ENCODE measurements at places on chromosomes 2 and 18.

DNA sequence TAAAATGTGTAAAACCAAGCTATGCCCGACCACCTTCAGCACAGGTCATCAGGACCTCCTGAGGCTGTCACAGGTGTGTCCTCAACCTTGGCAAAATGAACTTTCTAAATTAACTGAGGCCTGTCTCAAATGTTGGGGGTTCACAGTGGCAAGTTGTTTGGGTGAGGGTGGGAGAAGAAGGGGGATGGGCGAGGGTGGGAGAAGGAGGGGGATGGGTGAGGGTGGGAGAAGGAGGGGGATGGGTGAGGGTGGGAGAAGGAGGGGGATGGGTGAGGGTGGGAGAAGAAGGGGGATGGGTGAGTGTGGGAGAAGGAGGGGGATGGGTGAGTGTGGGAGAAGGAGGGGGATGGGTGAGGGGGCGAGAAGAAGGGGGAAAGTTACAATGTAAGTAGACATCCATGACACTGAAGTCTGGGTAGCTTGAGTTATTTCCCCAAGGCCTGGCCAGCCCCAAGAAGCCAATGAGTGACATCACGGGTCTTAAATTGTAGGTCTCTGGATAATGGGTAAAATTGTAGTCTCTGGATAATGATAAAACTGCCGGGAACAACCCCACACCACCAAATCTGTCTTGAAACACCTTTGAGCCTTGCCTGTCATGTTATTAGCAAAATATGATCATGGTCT is 56.3 kb downstream of the TIMM21 start:
- no peak for DNase-seq

DNA sequence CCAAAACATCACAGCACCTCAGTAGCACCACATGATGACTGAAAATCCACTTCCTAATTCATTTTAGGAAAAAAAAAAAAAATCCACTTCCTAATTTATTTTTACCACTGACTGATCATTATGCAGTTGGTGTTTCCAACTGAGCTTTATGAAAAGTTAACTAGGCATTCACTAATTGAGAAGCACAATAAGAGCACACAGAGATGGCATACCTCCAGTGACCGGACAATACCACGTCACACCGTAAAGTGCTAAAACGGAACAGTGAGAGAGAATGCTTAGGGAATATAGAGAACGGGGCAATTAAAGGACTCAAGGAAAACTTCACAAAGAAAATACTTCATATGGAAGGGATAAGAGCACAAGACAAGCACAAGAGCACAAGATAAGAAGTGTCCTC is 212.5 kb downstream of the NBAS start:
- no peak for DNase-seq

- DNase-seq = no peak
Observed at GRCh38 chr18:49061991-49062831, 111.4 kb upstream of the SMAD7 start.

DNA sequence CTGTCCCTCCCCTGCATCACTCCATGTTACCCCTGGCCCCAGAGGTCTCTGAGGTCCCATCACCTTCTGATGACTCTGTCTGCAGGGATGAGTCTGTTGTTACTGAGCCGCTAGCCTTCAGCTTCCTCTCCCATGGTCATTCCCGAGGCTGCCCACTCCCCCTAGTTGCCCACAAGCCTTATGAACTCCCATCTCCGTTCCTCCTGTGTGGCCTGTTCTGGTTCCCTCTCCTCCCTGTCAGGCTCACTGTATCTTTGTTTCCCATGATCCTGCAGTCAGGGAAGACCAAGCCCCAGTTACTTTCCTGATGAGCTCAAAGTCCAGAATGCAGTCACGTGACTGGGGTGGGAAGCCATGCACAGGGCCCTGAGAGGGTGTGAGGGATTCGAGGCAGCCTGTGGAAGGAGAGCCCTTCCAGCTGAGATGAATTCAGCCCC is 39.5 kb downstream of the INPP4A start:
- DNase-seq = no peak

DNA sequence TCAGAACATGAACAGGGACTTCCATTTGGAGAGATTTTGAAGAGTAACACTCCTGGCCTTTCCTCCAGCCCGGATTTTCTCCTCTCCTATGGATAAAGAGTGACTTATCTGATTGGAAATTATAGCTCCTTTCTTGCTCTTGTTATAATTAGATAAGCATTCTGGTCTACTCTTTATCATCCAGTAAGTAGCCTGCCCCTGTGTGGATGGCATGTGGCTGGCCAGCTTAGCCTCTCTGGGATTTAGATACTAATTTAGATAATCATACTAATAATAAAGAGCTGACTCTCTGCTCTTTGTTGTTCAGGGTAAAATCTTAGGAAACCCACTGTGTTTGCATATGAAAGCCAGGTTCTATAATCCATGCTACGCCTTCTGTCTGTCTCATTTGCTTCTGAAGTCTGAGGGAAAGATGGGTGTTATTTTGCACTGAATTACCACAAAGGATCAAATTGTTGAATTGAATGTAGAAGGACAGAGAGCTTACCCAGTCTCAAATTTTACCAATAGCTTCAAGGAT is 438.8 kb downstream of the SPAG16 start:
- DNase-seq = no peak

DNA sequence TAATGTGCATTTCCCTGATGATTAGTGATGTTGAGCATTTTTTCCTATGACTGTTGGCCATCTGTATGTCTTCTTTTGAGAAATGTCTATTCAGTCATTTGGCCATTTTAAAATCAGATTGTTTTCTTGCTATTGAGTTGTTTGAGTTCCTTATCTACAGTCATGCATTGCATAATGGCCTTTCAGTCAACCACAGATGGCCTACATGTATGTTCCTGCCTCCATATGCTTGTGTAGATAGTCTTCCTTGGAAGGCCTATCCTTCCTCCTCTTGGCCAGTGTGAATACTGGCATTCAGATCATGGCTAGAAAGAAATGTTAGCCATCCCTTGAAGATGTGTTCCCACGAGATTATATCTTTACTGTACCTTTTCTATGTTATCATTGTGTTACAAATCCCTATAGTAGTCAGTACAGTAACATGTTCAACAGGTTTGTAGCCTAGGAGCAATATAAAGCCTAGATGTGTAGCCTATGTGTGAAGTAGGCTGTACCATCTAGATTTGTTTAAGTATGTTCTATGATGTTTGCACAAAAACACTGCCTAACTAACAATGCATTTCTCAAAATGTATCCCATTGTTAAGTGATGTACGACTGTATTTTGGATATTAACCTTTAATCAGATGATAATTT is 65.6 kb upstream of the CD302 start:
- no peak for DNase-seq

- DNase-seq = no peak
Observed at GRCh38 chr2:30823452-30823851, 16.2 kb upstream of the CAPN13 start.
